ENCODE measurements at places on chromosomes 3 and 15. TPM values are rescaled to one million over a fixed set of nuclear protein-coding genes. Genes with fewer than 3 reads are reported as not detected.

Gene CEP19
- total RNA-seq = 5.5 TPM

Gene PCNP
- 199 TPM for total RNA-seq

Gene THBS1
- 0.46 TPM for total RNA-seq

Gene AQP9
- total RNA-seq = not detected
